ENCODE measurements at places on chromosomes 12 and 14.

DNA sequence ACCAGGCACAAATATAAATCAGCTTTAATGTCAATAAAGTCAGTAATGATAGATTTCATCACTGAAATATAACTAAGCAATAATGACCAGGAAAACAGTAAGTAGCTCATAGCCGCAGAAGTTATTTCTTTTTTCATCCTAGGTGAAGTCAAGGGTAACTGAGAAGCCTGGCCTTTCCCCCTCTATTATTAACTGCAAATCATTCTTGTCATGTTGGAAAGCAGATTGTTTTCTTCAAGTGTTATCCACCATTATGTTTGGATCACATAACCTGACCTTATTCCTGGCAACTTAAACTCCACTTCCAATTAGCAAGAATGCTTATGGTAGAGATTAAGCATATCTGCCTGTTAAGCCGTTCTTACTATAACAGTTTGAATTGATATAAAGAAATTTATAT is 603.4 kb upstream of the FOXG1 start:
- no peak for DNase-seq

DNA sequence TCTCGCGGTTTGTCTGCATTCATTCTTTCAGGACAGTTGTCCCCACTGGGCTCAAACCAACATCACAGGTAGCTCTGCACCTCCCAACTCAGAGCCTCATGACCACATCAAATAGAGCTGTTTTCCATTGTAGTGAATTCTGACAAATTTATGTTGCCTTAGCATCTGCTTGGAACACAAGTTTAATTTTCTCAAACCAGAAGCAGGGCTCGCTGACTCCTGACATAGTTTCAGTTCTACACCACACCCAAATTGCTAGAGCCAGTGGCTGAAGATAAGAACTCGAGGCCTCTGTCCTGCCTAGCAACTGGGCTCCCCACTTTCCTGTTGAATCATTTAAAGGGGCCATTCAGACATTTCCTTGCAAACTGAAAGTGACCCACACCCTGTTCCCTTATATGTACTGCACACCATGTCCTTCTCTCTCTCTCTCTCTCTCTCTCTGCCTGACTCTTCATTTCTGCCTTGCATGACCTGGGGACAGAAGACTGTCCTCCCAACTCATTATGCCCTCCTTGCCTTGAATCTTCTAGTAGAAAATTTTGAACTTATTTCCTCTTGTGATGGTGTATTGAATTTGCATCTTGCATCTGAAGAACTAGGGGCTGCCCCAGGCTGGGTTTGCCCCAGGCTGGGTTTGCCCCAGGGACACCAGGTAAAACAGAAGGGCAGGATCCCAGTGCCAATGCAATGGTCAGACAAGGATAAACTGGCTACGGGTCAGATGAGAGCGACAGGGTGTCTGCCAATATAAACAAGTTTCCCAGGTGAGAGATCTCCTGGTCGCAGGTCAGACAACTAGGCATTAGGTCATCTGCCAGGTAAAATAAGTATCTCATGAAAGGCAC is 9.7 kb upstream of the WSCD2 start:
- DNase-seq, result no peak

DNA sequence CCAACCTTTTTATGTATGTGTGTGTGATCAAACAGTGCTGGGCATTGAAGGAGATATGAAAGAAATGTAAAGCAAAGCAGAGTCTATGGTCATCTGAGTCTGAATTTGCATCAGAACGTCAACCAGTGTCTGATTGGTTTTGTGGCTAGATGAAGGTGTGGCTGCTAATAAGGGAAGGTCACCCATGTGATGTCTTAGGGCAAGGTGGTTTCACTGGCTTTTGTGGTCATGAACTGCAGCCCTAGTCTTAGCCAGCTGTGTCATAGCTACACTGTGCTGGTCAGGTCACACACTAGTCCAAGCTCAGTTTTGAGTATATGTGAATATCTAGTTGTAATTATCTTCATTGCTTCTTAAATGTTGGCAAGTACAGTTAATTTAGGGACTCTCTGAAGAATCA is 105.8 kb downstream of the TGFB3 start:
- no peak for DNase-seq

GRCh38 chr12:105935106-105935505 is 203.6 kb downstream of the NUAK1 start:
- no peak for DNase-seq

GRCh38 chr12:112568641-112569040 is 149.9 kb downstream of the PTPN11 start:
- no peak for DNase-seq

GRCh38 chr12:124015494-124016461 is 42.8 kb downstream of the ZNF664 start:
- DNase-seq, result no peak

DNA sequence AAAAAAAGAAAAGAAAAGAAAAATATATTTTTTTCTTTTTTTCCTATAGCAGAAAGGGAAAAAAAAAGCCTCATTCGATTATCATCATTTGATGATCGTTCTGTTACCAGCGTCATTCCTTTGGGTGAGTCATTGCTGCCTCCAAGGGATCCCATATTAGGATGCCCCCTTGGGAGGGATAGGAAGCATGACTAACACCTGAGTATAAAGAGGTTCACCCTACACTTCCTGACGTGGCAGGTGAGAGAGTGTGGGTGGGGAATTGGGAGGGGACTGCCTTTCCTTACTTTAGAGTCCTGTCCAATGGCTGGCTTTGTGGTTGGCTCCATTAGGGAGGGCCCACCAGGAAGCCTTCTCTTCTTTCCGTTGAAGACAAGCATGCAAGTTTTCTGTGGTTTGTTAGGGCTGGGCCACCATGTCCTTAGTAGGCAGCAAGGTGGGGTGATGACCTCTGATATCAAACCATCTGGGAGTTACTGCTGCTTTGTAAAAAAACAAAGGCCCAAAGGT is 56.1 kb upstream of the FUT8 start:
- peak; percentile 7 for DNase-seq

DNA sequence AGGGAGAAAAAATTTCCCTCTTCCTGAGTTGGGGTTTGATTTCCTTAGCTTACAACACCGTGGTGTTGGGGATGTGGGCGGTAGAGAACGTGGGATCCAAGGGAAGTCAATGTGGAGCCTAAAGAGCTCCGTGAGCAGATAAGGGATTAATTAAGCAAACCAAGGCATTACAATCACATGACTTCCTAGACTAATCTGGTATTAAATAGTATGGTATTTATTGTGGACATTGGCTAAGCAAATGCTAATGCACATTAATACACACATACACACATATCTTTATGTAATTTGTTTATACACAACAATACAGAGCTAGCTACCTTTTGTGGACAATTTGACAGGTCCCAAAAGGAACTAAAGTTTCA is 791 bp upstream of the RNF41 start:
- no peak for DNase-seq

- no peak for DNase-seq
Observed at GRCh38 chr12:121740847-121741246, 28.3 kb downstream of the TMEM120B start.

DNA sequence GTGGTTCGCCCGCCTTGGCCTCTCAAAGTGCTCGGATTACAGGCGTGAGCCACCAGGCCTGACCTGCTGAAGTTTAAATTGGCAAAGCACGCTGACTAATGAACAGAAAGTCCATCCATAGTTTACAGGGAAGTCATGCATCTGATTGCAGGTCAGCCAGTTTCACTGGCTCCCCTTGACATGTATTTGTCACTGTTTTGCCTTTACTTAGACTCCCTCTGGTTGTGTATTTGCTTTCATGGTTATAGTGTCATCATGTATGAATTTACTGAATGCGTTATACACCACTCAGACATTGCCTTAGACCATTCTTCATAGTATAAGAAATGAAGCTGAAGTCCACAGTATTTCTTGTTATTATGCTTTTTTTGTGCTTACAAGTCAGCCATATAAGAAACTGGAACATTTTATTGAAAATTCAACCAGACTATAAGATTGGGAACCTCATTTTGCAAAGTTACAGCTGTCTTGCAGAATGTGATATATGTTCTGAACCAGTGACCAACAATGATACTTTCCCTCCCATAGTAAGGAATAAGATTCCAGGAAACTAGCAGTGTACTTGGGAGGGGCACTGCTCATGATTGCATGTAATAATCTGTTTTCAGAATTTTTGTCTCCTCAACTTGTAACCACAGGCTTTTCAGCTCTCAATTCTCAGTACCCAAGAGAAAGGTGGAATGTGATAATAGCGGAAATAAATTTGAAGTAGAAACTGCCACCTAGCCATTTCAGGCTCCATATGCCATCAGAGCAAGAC is 51.9 kb upstream of the ATF7IP start:
- no peak for DNase-seq

GRCh38 chr14:54127526-54127925 is 170.9 kb upstream of the BMP4 start:
- DNase-seq, result no peak

DNA sequence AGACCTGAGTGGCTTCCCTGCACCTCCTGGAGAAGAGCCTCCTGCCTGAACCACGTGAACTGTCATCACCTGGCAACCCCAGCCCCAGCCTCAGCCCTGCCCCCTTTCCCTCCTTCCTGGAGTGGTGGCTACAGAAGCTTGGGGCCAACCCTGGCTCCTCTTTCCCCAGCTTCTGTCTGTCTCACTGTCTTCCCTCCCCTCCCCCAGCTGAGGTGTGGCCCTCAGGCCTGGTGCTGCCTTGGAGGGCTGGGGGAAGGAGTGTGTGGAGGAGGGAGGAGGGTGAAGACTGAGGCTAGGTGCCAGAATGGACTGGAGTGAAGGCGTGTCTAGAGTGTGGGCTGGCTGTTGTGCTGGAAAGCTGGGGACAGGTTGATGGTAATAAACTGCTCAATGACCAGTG is 9.7 kb downstream of the NFATC4 start:
- DNase-seq, result no peak

- DNase-seq, result no peak
Observed at GRCh38 chr12:96378319-96378718, 21.9 kb downstream of the CDK17 start.

DNA sequence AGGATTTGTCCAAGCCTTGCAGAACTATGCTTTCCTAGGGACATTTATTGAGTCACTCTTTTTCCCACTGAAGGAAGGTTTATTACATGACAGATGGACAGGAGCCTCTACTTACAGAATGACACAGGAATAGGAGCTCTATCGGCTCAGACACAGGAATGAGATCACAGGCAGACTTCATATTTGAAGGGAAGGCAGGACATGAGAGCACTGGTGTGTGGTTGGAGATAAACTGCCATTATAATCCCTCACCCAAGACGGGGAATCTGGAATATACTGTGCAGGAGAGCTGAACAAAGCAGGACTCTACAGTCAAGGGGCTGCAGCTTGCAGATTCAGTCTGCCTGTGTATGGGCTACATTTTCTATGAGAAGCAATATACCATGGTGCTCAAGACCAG is 26.8 kb upstream of the IL22 start:
- DNase-seq, result no peak

DNA sequence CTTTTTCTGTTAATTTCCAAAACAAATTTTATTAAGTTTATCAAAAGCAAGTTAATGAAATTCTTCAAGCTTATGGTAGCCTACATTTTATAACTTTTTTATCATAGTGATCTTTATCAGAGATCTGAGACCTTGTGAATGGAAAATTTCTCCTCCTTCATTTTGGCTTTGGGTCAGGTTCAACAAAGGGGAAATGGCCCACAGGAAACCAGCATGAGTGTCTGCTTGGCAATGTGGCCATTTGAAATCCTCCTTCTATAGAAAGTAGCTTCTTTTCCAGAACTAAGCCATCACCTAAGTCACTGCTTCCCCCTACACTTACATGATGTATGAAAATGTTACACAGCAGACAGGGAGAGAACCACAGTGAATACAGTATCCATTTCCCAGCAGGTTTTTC is 1.6 kb downstream of the RHOJ start:
- no peak for DNase-seq

DNA sequence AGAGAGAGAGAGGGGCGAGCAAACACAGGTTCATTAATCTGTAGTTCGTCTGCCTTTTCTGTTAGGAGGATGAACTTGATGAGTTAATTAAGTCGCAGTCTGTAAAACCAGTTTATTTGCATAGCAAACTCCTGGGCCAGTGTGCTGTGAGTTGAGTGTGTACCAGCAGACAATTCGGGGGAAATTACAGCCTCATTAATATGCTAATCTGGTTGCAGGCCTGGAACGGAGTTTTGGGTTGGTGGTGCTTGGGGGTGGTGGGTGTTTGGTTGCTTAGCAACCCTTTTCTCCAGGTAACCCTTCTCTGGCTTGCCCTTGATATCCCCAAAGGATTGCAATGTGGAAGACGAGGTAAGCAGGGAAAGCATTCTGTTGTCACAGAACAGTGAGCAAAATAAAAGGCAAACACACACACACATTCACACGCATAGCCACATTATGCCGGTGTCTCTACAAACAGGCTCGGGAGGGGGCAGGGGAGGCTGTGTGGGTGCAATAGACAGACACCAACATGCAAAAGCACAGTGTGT is 29.2 kb upstream of the LHX5 start:
- DNase-seq, result no peak

- no peak for DNase-seq
Observed at GRCh38 chr12:47808574-47809365, 10.9 kb downstream of the HDAC7 start.

DNA sequence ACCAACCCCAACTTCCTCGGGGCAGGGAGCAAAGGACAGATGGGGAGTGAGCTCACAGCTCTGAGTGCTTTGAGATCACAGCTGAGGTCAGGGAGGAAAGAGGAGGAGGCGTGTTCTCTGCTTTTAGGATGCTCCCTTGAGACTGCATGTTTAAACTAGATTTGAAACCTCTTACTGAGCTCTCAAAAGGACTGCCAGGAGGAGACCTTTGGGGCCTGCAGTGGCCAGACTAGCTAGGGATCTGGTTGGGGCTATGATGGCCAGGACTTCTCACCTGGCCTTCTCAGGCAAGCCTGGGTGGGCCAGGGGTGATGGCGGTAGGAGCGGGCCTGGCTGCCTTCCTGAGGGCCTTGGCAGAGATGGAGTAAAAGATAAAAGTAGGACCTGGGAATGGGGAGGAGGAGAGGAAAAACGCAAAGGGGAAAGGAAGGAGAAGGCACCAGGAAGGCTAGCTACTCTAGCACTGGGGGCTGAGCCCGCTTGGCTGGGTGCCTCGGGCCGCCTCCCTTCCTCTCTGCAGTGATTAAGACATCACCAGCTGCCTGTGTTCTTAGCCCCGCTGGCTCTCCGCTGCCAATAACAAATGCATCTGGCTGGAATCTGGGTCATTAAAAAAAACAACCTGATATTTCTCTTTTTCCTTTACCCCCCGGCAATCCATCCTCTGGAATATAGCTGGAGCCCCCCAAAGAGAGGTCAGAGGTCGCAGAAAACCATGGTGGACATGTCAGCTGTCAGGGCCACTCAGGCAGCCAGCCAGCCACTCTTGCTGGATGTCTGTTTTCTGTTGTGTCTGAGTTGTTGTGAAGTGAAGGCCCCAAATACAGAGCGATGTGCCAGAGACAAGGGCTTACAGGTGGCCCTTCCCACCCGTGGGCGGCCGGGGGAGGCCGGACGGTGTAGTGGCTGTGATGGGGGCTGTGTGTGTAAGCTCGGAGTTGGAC is 141.3 kb downstream of the TSPAN9 start:
- DNase-seq, result no peak

DNA sequence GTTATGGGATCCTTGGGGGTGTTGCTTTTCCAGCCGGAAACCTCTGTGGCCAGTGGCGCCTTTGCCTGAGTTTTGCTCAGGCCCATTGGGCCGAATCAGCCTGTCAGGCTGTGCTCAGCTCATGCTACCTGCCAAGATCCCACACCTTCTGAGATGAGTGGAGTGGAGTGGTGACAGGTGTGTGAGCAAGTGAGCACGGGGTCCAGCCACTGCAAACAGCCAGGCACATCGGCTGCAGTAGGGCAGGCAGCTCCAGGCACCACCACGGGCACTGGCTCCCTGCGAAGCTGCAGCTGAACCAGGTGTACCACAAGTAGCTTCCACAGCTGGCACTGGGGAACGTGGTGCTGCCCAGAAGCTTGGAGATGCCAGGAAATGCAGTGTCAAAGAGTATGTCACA is 21.1 kb upstream of the WDR89 start:
- no peak for DNase-seq

GRCh38 chr14:55272922-55273321 is 1.7 kb downstream of the FBXO34 start:
- DNase-seq, result no peak
